NCI-H1930 (cell line): ENCODE measurements at places on chromosomes 5 and 9.

GRCh38 chr5:88391991-88392390 is 123.3 kb upstream of the TMEM161B start:
- no peak for DNase-seq

- DNase-seq = no peak
These were observed 6.8 kb downstream of the MGAT1 start for GRCh38 chr5:180795771-180796313.

GRCh38 chr5:72817671-72818266 is 1.3 kb downstream of the TNPO1 start:
- DNase-seq = no peak

- DNase-seq = no peak
These were observed 721.5 kb downstream of the SEMA5A start for GRCh38 chr5:8824371-8824770.

DNA sequence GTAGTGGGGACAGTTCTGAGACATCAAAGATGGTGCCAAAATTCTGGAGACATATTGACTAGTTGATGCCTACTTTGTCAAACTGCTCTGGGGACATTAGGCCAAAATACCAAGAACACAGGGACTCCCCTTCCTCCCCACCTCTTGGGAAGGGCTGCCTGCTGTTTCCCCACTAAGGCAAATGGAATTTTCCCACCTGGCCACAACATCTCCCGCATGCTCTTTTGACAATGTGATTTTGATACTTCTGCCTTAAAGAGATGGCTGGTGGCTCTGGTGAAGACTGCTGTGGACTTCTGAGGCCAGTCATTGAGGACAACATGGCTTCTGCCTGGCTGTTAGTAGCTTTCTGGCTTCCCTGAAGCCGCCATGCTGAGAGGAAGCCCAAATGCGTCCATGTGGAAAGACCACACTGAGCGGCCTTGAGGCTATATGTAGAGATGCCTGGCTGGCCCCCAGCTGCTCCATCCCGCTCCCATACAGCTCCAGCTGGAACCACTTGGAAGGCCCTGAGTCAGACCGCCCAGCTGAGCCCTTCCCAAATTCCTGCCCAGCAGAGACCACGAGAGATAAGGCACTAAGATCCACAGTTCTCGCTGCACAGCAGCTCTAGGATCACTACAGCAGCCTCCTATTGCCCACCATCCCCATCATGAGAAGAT is 226.7 kb downstream of the SYK start:
- DNase-seq = no peak

GRCh38 chr9:104860263-104860662 is 67.7 kb downstream of the ABCA1 start:
- DNase-seq = no peak

- no peak for DNase-seq
These were observed 161.2 kb upstream of the PITX1 start for GRCh38 chr5:135195270-135195608.

DNA sequence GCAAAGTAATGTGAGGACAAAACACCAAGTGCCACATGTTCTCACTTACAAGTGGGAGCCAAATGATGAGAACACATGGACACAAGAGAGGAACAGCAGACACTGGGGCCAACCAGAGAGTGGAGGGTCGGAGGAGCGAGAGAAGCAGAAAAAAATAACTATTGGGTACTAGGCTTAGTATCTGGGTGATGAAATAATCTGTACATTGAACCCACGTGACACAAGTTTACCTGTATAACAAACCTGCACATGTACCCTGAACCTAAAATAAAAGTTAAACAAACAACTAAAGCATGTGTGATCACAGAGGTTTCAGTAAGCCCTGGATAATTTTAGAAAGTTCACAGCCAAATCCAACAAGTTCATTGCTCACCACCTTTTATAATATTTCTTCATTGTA is 160.1 kb downstream of the TENT4A start:
- DNase-seq = no peak

GRCh38 chr9:129886226-129887174 is 51.2 kb downstream of the USP20 start:
- no peak for DNase-seq

DNA sequence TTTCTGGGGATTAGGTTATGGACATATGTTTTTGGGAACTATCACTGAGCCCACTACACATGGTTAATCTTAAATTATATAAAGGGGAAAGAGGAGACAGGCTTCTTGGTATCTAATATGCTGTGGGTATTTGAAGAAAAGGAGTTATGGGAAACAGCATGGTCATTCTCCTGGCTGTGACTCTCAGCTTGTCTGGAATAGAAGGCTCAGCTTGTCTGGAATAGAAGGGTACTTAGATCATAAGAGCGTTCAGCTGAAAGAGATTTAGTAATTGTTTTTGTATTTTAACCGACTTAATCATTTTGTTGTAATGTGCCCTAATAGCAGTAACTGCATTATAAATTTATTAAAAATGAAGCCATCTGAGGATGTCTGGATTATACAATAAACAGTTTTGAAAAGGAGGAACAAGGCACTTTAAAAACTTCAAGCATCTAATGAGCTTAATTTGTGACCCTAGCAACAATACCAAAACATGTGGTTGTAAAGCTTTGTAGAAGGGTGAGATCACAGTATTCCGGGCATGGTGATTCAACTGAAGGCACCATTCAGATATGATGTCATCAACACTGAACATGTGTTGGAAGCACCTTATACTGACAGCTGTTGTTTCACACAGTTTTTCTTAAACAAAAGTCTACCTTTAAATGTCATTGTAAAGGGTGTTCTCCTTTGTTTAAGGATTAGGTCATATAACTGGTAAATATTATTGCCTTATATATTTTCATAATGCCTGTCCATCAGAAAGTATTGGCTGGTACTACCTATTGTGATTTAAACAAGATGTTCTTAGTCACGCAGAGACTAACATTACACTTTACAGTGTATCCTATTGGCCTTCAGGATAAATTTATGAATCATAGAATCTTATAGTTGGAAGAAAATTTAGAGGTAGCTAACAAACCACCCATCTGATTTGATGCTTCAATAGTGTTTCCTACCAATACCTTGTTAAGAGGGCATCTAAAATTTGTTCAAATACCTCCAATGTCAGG is 2174.1 kb upstream of the WWC1 start:
- no peak for DNase-seq

- no peak for DNase-seq
These were observed 79.9 kb downstream of the FNBP1 start for GRCh38 chr9:129962889-129963703.

DNA sequence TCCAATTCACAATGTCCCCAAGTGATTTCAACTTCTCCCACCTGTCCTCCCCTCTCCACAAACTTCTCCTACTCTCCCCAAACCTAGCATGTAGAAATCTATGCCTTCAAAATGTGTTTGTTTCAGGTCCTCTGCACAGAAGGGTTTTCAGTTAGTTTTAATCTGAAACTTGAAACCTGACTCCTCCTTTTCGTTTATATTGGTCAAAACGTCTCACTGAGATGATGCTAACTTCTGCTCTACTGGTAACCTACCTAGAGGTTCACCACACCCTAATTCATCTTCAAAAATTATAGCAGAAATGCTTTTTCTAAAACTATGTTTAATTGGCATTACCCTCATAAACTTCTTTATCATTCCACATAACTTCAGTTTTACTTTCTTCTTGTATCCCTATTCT is 401.8 kb upstream of the ADAMTS16 start:
- no peak for DNase-seq

DNA sequence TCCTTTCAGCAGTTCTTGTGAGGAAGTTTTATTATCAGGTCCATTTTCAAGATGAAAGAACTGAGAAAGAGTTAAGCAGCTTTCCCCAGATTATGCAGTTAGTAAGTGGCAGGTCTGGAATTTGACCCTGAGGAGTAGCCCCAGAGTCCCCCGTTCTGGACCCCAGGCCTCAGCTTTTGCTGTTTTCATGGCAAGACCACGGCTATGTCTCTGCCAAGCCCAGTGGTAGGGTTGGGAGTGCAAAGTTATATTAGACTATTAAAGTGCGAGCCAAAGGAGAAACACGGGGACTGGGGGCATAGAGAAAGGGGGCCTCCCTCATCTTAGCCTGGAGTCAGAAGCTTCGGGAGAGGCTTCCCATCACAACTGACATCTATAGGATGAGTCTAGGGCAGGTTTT is 19.3 kb upstream of the ORM1 start:
- DNase-seq = no peak

DNA sequence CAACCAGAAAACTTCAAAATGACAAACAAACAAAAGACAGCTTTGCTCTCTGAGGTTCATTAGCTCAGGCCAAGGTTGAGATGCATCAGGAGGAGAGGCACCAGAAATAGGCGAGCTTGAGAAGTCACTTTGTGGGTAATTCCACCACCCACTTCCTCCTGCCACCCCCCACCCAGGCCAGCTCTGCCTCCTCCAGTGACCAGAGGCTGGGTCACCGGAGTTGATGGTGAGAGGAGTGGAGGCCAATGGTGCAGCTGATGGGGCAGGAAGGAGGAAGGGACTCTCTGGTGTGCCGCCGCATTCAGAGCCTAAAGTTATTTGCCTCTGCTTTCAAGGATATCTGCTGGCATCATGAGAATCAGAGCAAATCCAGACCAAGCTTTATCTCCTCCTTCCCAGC is 73.8 kb upstream of the ASTN2 start:
- DNase-seq = no peak

DNA sequence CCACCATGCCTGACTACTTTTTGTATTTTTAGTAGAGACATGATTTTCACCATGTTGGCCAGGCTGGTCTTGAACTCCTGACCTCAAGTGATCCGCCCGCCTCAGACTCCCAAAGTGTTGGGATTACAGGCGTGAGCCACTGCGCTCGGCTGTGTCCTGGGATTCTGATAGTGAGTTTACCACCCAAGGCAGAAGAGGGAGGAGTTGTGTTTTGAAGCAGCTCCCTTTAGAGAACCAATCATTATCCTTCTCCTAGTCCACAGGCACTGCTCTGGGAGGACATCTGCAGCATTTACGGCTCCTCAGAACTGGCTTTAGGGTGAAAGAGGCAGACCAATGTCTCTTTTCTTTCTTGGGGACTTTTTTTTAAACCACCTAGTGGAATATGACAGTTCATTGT is 5.7 kb downstream of the C9orf152 start:
- no peak for DNase-seq
